Anterior cingulate cortex (tissue), 58 donors: ENCODE measurements at places on chromosomes 4 and X.

- no peak for DNase-seq
Measured at GRCh38 chr4:72302981-72303704, 265.9 kb downstream of the ADAMTS3 start.

- DNase-seq, result no peak
Measured at GRCh38 chr4:56681158-56681852, at the start of gene HOPX. TSS of gene HOPX (minus strand) at chr4:56681296. CDS start at chr4:56657816, 23,480 bp downstream.

DNA sequence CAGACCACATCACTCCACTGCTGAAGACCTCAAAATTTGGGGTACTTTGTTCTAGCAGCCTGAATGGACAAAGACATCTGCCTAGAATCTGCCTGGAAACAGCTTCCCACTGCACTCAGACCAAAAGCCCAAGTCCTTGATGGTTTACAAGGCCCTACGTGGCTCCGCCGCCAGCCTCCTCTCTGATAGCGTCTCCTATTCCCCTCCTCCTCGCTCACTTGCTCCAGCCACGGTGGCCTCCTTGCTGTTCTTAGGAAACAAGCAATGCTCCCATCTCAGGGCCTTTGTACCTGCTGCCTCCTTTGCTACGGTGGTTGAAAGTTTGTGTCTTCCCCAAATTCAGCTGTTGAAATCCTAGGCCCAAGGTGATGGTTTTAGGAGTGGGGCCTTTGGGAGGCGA, 34.7 kb upstream of the SORCS2 start:
- no peak for DNase-seq

DNA sequence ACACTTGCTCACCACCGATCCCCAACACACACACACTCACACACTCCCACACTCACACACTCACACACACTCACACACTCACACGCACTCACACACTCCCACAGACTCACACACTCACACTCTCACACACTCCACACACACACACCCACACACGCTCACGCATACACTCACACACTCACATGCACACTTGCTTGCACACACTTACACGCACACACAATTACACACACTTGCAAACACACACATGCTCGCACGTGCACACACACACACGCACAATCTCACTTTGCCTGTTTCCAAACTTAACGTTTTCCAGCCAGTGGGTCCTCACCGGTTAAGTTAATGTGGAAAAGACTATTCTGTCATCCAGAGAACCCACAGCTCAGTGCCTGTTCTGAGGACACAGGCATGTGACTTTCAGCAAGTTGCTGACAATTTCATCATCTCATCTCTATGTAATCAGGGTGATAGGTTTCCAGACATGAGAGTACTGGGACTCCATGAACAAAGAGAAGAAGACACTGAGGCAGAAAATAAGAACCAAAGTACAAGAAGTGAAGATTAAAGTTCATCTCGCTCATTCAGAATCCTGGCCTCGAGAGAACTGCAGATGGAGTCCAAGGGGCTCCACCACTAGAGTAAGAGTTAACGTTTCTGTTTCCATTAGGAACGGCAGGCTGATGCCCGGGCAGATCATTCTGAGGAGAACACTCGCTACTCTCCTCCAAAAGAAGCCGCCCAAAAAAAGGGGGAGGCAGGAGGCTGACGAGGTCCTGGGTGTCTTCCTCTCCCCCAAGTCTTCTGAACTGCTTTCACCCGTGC, 153.2 kb upstream of the FRG1 start:
- DNase-seq, result no peak

GRCh38 chrX:17405225-17405969, 30.4 kb downstream of the NHS start:
- DNase-seq, result no peak

DNA sequence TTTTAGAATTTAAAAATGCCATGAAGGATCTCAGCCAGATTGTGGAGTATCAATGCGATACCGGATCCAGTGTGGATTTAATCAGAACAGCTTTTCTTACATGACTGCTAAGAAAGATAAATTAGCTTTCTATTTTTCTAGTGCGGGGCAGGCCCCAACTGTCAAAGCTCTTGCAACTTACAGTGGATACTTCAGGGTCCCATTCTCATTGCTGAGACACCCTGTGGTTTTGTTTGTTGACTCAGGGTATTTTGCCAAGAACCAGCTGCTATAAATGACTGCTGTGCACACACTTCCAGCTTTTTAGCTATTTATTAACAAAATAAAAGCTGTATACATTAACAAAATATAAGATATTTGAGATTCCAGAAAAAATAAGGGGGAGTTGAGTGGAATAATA, 166.4 kb downstream of the DCLK2 start:
- no peak for DNase-seq

DNA sequence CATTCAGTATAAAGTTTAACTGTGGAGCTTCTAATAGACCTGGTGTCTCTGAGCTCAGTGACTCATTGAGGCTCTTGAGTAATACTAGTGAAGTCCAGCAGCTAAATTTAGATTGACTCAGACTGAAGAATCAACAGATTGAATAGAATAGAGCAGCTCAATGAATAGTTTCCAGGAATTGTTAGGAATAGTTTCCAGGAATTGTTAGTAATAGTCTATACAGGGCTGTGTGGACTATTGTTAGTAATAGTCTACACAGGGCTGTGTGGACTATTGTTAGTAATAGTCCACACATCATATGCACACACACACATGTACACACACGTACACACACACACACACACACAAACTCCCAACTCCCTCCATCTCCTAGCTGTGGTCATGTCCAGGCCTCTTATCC, 3.0 kb downstream of the GIMD1 start:
- DNase-seq, result no peak

- DNase-seq, result no peak
Measured at GRCh38 chr4:123105026-123105420, 182.6 kb upstream of the NUDT6 start.

- no peak for DNase-seq
Measured at GRCh38 chr4:103098756-103099440, 736 bp downstream of the BDH2 start.

- no peak for DNase-seq
Measured at GRCh38 chr4:26308568-26308967, 12.2 kb upstream of the RBPJ start.

DNA sequence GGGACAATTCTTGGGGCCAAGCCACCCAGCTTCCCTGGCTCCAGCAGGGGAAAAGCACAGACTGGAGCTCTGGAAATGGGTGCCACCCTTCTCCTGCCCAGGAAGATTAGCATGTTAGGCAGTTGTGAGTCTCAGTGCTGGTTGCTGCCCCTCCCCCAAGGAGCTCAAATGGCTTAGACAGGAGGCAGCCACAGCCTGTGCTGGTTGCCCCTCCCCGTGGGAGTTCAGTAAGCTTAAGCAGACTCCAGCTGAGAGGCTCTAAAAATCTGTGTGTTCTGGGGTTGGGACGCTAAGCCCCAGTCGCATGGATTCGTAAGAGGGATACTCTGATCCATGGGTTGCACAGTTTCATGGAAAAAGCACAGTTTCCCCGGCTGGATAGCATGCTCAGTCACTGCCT, 92.7 kb upstream of the NDST3 start:
- DNase-seq, result no peak

DNA sequence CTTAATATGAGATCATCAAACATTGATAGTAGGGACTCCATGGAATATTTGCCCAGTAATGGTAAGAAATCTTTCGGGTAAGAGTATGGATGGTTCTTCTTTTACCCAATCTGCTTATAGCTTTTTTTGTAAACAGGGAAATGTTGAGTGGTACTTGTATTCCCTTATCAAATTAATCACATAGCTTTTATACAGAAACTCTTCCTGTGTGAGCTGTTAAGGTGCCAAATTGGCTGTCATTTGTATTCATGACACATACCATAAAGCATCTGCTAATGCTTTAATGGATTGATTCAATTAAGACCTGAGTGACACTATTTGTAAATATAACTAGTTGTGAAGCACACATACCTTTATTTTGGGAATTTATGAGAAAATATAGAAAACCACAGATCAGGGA, 34.2 kb downstream of the KLF3 start:
- no peak for DNase-seq

DNA sequence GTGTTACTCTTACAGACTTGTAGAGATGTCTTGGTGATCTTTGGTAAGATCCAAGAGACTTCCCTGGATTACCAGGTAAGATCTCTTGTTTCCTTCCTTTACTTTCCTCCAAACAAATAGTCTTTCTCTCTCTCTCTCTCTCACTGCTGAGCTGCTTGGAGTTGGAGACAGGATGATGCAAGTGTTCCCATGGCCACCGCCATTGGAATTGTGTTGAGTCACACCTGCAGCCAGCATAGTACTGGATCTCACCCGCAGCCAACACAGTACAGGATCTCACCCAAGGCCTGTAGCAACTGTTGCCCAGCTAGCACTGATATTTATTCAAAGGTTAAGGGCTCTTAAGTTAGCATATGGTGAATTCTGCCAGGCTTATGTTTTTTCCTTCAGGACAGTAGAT, 1080.9 kb downstream of the FAT4 start:
- no peak for DNase-seq

GRCh38 chr4:120003193-120003592, 63.5 kb downstream of the MAD2L1 start:
- no peak for DNase-seq

DNA sequence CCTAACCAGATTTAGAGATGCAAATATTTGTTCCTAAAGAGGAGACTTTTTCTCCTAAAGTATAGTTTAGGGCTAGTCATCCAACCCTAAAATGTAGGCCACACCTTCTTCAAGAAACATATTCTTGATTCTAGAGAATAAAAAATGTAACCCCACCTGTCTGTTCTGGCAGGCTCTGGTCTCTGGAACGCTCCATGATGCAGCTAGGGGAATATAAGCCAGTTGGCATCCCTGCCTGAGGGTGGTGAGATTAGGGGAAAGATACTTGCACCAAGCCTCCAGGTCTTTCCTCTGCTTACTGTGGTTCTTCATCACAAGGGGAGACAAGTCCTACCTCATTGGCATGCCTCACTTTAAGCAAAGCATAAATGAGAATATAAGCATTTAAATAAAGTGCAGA, 21.2 kb upstream of the TBC1D9 start:
- DNase-seq, result no peak

DNA sequence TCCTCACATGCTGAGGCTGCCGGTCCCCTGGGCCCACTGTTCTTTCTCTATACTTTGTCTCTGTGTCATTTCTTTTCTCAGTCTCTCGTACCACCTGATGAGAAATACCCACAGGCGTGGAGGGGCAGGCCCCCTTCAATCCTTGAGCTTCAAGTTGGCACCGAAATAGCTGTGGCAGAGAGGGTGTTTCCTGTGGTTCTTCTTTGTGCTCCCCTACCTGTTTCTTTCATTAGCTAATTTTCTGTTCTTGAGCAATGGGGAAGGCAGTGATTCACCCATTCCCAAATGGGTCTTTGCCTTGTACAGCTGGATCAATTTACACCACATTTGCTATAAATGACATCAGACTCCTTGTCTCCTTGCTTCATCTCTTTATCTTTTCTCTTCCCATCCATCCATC, 2.1 kb upstream of the CYSLTR1 start:
- no peak for DNase-seq

- no peak for DNase-seq
Measured at GRCh38 chr4:185886832-185887524, 75.0 kb upstream of the SORBS2 start.

- DNase-seq, result no peak
Measured at GRCh38 chr4:7052923-7053715, 9.9 kb downstream of the TADA2B start.

DNA sequence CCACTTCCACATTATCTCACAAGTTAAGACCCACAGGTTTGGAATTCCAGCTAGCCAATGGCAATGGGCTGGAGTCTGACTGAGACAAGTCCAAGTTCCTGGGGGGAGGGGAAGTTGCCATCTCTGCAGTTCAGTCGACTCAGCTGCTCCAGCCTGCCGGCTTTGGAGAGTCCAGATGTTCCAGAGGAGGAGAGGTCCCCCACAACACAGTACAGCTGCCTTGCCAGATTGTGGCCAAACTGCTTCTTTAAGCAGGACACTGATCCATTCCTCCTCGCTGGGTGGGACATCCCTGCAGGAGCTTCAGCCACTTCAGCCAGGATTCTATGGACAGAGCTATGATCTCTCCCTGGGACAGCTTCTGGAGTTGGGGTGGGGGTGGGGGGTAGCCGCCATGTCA, 199.2 kb downstream of the EDA start:
- DNase-seq, result no peak

DNA sequence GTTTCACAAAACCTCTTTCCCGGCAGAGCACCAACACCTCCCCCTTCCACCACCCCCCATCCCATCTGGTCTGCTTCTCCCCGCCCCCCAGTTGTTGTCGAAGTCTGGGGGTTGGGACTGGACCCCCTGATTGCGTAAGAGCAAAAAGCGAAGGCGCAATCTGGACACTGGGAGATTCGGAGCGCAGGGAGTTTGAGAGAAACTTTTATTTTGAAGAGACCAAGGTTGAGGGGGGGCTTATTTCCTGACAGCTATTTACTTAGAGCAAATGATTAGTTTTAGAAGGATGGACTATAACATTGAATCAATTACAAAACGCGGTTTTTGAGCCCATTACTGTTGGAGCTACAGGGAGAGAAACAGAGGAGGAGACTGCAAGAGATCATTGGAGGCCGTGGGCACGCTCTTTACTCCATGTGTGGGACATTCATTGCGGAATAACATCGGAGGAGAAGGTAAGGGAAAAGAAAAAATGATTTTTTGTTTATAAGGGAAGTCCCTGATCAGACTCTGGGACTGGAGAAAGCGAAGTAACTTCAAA, at the start of gene PDGFRA:
PDGFRA (plus strand) TSS at position 333 of the 541 bp plus-strand sequence. CDS start 29,476 bp downstream, outside the sequence.
- no peak for DNase-seq

DNA sequence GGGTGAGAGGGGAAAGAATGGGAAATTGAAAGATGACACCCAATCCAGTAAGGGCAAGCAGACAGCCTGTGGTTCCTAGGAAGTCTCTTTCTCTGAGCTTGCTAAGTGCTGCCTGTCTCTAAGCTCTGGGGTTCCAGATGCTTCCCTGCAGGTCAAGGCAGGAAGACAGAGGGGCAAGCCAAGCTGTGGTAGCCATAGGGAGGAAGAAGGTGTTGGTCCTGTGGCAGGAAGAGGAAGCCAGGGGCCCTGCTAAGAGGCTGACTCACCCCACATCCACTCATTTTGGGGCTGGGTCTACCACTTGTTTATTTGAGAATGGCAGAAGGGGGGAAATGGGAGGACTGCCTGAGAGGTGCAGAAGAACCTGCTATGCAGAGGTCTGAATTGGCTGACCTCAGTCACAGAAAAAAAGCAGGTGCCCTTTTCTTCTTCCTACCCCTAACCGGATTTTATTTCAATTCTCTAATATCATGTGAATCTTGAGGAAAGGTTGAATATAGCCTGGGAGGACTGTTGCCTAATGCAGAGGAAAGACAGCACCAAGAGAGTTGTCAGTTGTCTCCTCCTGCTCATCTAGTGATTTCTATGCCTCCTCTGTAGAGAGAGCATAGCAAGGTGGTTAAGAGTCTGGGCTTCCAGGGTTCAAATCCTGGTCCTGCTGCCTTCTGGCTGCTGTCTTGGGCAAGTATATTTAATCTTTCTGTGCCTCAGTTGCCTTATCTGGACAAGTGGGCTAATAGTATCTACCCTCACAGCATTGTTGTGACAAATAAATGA, 27.4 kb downstream of the HOPX start:
- no peak for DNase-seq

- no peak for DNase-seq
Measured at GRCh38 chr4:148315049-148315448, 127.2 kb downstream of the NR3C2 start.

- DNase-seq, result no peak
Measured at GRCh38 chrX:136525738-136526606, 6.0 kb upstream of the VGLL1 start.

- no peak for DNase-seq
Measured at GRCh38 chrX:55357236-55357635, 92.5 kb upstream of the PAGE3 start.
